ENCODE measurements at places on chromosomes 3 and 15.
A peak's percentile ranks its signal among the peaks of the same experiment; 100 is the strongest.

GRCh38 chr3:190301591-190301990, 20.7 kb downstream of the CLDN1 start:
- DNase-seq = no peak

DNA sequence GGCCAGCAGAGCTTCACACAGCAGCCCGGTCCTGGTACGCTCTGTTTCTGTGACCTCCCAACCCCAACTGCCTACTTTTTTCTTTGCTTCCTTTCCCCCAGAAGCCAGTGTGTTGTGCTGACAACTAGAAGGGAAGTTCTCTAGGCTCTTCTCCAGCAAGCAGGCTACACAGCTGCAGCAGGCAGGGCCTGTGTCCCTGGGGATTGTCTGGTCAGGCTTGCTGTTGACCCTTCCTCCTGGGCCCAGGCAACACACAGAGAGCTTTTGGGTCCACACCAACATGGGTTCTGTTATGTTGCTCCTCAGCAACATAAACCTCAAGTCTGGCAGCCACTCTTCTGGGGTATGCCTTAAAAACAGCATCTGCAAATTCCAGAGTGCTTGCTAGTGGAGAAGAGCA, 36.2 kb upstream of the TSPAN3 start:
- peak; percentile 79 for DNase-seq

DNA sequence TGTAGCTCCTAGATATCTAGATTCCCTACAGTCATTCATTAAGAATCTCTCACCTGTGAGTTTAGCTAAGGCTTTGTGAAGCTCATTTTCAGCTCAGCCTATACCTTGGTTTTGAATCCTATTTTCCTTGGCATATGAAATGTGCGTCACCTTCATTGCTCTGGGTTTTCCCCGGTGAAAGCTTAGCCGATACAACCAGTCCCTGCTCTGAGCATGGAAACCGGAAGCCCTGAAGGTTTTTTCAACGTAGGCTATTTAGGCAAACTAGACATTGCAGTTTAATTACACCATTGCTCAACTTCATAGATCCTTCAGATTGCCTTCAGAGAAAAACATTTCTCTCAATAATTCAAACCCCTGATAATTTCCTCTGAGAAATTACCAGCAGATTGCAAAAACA, 206.8 kb upstream of the TPRG1 start:
- no peak for DNase-seq

- DNase-seq = no peak
Measured at GRCh38 chr3:181932039-181932438, 220.3 kb downstream of the SOX2 start.

DNA sequence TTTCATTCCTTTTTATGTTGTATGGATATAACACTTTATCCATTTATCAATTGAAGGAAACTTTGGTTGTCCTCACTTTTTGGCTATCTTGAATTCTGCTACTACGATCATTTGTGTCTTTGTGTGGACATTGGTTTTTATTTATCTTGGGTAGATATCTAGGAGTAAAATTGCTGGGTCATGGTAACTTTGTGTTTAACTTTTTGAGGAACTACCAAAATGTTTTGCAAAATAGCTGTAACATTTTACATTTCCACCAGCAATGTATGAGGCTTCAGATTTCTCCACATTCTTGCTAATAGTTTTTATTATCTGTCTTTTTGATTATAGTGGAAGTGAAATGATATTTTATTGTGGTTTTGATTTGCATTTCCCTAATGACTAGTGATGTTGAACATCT, 55.6 kb downstream of the TLNRD1 start:
- peak; percentile 8 for DNase-seq

GRCh38 chr15:66498501-66499386, 1.2 kb upstream of the SNAPC5 start:
- peak; percentile 42 for DNase-seq

- DNase-seq = peak; percentile 14
Measured at GRCh38 chr3:161420746-161421145, 49.4 kb upstream of the SPTSSB start.

GRCh38 chr3:136567599-136568188, 184.5 kb downstream of the STAG1 start:
- DNase-seq = no peak

GRCh38 chr15:52288051-52288942, 7.3 kb downstream of the MYO5C start:
- no peak for DNase-seq

- peak; percentile 53 for DNase-seq
Measured at GRCh38 chr3:40366203-40367162, 20.5 kb upstream of the ENTPD3 start.

GRCh38 chr3:168424059-168424734, 328.5 kb upstream of the GOLIM4 start:
- DNase-seq = peak; percentile 16

GRCh38 chr3:184596233-184596632, 34.6 kb downstream of the EPHB3 start:
- no peak for DNase-seq

DNA sequence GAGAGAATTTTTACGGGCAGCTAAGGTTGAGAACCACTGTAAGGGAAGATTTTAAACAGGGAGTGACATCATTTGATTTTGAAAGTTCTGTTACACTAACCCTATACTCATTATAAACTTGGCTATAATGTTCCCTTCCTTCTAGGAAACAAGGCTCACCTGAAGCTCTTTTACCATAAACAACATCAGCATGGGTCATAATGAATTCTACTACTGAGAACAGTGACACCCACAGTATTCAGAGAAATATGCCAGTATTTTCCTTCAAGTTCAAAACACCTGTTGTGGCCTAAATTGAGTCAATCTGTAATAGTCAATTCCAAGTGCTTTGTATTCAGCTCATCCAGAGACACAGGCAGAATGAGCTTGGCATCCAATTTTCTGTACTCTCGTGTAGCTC, 175.3 kb upstream of the STT3B start:
- DNase-seq = no peak

DNA sequence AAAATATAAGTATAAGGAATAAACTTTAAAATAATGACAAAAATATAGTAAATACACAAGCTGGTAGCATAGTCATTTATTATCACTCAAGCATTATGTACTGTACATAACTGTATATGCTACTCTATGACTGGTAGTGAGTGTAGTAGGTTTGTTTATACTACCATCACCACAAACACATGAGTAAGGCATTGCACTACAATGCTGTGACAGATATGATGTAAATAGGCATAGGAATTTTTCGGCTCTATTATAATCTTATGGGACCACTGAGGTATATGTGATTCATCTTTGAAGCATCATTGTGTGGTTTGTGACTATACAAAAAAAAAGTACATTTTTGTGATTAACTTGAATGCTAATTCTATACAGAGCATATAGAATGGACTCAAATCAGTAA, 35.3 kb upstream of the FBN1 start:
- peak; percentile 78 for DNase-seq

GRCh38 chr15:94411846-94412245, 180.5 kb downstream of the MCTP2 start:
- DNase-seq = no peak

- no peak for DNase-seq
Measured at GRCh38 chr15:65381445-65382145, 3.8 kb upstream of the IGDCC3 start.

DNA sequence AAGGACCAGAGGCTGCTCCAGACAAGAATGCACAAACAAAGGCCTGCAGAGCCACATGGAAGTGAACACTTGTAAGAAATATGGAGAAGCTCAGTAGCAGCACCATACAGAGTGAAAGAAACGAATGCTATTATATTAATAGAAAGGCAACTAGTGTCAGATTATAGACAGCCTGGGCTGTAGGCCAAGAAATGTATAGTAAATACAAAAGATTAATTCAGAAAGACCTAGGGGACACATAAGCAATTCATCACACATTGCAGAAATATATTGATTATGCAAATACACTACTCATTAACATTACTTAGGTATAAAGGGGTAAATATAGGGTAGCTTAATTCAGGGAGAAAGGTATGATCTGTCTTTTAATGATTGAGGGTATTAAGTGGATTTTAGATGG, 69.5 kb upstream of the GUCA1C start:
- DNase-seq = no peak

DNA sequence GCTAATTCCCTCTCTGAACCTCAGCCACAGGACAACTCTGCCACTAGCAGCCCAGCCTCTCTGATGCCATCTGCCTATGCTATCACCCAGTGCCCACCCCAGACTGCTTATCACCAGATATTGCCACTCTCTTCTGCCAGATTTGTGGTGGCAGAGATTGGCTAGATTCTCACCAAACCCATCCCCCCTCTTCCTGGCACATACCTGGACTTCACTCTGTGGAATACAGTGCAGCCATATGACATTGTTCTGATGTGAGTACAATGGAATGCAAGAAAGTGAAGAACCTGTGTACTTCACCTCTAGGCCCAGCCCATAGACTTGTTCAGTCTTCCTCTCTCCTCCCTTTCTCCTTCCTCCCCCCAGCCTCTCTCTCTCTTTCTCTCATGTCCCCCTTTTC, 46.9 kb upstream of the NTRK3 start:
- DNase-seq = no peak

GRCh38 chr3:41688595-41689380, 273.1 kb downstream of the ULK4 start:
- DNase-seq = peak; percentile 86

DNA sequence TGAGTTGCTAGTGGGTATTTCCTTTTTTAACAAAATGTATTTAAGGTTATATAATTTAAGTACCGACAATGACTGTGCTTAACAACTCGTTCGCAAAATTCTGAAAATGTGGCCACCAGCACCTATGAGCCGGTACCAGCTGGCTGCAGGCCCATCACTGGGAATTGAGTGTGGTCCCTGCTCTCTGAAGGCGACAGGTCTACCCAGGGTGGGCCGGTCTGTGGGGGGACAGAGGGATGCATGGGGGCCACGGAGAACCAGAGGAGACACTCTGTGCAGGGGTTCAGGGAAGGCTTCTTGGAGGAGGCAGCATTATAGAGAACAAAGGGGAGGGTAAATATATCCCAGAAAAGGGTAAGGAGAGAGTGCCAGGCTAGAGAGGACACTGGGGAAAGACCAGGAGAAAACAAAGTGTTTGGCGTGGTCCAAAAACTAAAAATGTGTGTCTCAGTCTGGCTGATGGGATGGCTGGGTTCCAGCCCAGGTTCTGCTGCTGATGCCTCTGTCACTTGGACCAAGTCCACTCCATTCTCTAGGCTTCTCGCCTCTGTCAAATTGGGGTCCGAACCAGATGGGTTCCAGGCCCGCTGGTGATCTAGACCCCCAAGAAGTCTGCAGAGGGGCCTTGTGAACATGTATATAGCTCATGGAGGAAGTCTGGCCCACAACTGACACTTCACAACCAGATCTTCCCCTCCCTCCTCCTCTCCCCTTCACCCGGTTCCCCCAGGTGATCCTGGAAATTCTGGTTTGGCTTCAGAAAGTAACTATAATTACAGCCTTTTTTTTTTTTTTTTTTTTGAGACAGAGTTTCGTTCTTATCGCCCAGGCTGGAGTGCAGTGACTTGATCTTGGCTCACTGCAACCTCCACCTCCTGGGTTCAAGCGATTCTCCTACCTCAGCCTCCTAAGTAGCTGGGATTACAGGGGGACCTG, 10.7 kb upstream of the CYP11A1 start:
- no peak for DNase-seq

GRCh38 chr15:26877831-26878230, 11.0 kb downstream of the GABRA5 start:
- DNase-seq = no peak

GRCh38 chr15:52150871-52151270, 38.3 kb upstream of the BCL2L10 start:
- DNase-seq = no peak

DNA sequence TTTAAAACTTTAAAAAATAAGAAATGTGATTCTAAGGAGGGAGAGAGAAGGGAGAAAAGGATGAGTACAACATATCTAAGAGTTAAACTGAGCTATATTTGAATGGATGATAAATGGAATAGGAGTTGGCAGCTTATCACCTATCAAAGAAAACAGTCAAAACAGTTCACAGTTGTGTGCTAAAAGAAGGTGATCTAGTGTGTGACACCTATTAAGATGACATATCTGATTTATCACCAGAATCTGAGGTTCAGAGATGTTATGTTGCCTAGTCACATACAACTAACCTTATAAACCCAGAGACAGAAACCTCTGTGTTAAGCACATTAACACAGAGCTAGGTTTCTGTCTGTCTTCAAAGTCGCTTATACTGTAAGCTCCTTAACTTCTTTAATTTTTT, 3.0 kb downstream of the ATP13A3 start:
- DNase-seq = no peak

DNA sequence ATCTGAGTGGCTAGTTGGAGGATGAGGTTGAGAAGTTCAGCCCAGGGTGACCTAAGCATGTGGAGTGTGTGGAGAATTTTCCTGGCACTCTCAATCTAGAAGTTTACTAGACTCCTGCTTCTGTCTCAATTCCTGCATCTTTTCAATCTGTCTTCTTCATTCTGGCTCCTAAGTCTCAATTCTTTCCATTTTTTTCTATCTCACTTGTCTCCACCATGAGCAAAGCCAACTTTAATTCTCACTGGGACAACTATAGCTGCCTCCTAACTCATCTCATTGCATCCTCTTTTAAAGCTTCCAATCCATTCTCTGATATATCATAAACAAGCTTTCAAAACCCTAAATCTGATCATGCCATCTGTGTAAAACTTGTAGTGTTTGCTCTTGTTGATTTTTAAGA, 569.3 kb downstream of the NAALADL2 start:
- DNase-seq = no peak

DNA sequence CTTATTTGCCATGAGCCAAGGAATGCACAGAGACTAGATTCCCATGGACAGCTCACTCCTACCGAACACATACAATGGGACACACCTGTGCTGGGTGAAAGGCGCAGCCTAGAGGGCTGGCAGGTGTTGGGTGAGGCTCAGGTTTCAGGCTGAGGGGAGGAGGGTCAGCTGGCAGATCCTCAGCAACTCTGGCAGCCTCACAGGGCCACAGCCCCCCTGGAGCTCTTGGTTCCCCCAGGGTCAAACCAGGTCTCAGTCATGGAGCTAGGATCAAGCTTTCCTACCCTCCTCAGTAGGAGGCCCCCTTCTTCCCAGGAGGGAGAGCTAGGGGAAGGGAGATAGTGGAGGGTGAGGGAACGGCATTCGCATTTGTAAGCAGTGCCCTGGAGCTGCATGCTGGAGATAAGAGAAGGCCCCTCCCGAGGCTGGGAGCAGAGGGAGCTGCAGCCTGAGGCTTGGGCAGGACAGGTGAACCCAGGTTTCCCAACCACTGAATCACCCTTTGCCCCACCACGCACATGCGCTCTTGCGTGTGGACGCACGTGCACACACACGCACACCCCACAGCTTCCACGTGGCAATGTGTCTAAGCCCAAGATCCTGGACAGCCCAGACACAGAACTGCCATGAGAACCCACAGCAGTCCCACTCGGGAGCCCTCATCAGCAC, 26.3 kb upstream of the TFRC start:
- DNase-seq = no peak

GRCh38 chr15:58520936-58521292, 89.1 kb downstream of the LIPC start:
- DNase-seq = no peak

DNA sequence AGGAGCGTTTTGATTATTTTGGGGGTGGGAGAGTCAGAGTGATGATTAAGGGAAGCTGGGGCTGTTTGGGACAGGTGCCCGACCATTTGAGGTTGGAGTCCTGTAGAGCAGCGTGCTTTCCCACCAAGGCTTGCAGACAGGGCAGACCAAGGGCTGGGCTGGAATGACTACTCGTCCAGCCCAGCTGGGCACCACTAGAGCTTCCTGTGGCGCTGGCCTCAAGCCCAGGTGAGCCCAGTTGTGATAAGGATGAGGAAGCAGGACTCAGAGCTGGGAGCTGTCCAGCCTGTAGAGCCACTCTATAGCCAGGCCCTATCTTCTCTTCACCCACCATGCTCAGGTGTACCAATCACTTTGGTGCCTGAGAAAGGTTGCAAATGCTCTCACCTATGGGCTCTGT, 75.8 kb upstream of the ACAN start:
- DNase-seq = no peak
